ENCODE measurements at places on chromosomes 2 and 18.

DNA sequence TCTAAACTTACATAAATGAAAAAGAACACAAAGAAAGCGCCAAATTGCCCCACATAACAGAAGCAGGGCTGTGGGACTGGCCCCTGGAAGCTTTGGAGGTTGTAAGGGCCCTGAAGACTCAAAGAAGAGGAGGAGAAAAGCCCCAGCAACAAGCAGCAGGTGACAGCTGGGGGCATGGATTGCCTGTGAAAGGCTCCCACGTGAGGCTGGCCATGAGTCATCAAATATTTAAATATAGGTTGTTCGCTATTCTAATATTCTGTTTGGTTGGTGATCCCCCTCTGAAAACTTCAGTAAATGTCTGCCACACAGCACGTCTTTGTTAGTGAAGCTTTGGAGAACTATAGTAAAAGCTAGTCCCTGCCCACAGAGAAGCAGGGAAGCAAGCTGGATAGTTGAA lies 132.4 kb downstream of the MREG start:
- no peak for DNase-seq

GRCh38 chr2:149729586-149729985 lies 142.0 kb upstream of the MMADHC start:
- no peak for DNase-seq

- no peak for DNase-seq
These were observed 737 bp upstream of the CYB5A start for GRCh38 chr18:74292541-74292858.

DNA sequence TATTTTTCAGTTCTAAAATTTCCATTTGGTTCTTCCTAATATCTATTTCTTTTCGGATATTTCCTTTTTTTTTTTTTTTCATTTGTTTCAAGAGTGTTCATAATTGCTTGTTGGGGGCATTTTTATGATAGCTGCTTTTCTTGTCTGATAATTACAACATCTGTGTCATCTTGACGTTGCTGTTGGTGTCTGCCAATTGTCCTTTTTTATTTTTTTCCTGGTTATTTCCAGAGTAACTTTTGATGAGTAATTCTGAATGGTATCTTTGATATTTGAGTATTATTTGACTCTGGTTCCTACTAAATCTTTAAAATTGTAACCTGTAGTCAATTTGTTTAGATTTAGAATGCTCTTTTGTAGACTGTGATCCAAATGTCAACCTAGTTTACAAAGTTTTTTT lies 51.3 kb upstream of the CHRNA1 start:
- DNase-seq = no peak
